Colonic mucosa (tissue), 4 donors: ENCODE measurements at places on chromosomes 13 and 19. TPM values are rescaled to one million over a fixed set of nuclear protein-coding genes. Genes with fewer than 3 reads are reported as not detected.

DNA sequence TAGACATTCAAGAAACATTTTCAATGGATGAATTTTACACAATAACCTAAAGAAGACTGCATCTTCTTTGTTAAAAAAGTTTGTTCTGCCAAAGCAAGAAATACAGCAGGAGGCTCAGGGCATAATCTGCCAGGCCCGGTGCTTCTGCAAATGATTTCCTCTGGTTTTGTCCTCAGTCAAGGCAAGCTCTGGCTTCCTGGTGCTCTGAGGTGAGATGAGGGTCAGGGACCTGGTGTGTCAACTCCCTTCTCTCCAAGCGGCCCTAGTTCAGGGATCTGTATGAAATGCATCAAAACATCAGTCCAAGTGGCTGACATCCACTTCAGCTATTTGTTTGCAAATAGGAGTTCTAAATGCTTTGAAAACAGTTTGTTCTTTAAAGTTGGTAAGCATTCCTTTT, 31.6 kb downstream of the LACC1 start:
- no peak for DNase-seq

DNA sequence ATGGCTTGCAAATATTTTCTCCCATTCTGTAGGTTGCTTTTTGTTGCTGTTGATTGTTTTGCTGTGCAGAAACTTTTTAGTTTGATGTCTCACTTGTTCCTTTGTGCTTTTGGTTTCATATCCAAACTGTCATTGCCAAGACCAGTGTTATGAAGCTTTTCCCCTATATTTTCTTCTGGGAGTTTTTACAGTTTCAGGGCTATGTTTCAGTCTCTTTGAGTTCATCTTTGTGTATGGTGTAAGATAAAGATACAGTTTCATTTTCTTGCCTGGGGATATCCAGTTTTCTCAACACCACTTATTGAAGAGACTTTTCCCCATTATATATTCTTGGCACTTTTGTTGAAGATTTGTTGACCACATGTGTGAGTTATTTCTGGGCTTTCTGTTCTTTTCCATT, 139.9 kb downstream of the MRPL57 start:
- no peak for DNase-seq

DNA sequence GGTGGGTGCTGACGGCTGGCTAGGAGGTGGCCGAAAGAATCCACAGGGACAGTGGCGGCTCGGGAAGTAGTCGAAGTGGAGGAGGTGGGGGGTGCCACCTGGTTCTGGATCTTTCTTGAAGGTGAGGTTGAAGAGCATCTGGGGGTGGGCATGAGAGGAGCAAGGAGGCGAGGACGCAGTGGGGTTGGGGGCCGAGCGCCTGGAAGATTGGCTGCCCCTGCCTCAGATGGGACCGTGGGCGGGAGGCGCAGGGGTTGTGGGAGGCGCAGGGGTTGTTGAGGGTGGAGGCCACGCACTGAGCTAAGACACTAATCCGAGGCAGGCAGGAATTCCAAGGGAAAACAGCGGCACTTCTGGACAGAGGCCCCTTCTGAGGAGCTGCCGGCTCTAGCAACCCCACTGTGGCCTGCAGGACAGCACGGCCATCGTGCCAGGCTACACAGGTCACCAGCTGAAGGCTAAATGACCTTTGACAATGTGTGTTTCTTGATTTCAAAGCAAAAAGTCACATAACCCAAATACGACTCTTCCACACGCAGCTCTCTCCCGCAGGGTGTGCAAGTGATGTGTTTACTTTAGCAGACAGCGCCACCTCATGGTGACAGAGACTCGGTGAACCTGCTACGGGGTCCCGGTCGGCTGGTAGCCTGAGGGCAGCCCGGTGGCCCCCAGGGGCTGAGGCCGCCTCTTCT, 44.1 kb upstream of the RANBP3 start:
- DNase-seq, result peak; percentile 80

GRCh38 chr13:20550799-20551198, 16.2 kb upstream of the IFT88 start:
- DNase-seq, result no peak

Gene ZNF90
- total RNA-seq, result 3.4 TPM

- no peak for DNase-seq
Observed at GRCh38 chr19:55519451-55520311, 17.3 kb downstream of the SBK2 start.

Gene TBXA2R
- 1.5 TPM for total RNA-seq

GRCh38 chr13:36288794-36289391, 8.7 kb downstream of the CCDC169 start:
- DNase-seq, result no peak

DNA sequence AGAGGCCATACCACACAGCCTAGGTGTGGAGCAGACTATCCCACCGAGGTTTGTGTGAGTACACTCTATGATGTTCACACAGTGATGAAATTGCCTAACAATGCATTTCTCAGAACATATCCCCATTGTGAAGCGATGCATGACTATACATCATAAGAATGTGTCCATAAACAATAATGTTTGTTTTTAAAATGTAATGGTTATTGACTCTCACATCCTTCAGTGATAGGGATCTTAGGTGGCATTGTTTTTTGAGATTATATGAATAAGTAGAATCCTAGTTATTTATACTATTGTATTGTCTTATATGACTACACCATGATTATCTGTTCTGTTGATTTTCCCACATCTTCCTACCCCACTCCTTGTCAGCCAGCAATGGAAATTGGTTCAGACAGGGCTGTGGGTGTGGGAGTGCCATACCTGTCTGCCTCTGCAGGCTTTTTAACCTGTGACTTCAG, 13.6 kb downstream of the CCNA1 start:
- DNase-seq, result no peak

DNA sequence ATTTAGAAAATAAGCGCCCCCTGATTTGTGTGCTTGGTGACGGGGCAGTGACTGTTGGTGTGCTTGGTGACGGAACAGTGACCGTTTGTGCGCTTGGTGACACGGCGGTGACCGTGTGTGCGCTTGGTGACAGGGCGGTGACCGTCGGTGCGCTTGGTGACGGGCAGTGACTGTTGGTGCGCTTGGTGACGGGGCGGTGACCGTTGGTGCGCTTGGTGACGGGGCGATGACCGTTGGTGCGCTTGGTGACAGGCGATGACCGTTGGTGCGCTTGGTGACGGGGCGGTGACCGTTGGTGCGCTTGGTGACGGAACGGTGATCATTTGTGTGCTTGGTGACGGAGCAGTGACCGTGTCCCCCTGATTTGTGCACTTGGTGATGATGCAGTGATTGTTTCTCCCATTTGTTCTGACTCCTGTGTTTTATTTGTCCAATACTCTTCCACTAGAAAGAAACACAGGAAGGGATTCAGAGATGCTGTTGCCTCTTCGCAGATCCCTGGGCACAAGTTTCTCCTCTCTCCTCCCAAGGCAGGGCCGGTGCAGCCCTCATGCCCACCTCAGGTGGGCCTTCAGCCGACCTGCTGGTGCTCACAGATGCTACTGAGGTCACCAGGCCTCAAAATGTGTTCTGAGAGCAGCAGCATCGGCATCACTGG, 128.3 kb downstream of the ATP11A start:
- DNase-seq, result no peak

DNA sequence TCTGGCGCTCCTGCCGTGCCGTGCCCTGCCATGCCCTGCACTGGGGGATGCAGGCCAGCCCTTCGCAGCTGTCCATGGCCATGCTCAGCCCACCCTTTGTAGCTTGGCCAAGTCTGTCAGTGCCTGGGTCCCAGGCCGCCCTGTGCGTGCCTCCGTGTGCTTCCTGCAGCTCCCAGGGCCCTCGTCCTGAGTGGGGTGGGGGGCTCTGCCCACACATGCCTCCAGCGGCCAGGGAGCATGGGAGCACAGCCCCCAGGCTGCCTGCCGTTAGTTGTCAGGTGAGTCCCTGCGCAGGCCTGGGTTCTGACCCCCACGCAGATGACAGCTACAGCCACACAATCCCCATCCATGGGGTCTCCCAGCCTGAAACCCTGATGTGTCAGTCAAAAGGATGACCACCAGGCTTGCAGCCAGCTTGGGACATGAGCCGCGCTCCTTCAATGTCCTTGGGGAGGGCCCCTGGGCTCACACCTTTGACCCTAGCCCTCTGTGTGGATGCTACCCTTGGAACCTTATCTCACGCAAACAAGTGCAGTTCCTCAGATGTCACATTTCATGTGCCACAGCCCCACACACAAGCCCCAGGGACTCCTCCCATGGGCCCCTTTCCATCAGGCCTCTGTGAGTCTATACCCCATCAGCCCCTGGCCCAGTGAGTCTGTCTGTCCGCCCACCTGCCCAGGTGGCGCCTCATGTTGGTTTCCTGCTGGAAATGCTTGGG, 24.5 kb downstream of the TMED1 start:
- no peak for DNase-seq

GRCh38 chr13:98496479-98496791, 80.5 kb downstream of the STK24 start:
- DNase-seq, result no peak

GRCh38 chr19:2047449-2048103, 3.5 kb downstream of the MKNK2 start:
- DNase-seq, result peak; percentile 66

- DNase-seq, result no peak
Observed at GRCh38 chr19:49344505-49345423, 9.6 kb downstream of the CD37 start.

DNA sequence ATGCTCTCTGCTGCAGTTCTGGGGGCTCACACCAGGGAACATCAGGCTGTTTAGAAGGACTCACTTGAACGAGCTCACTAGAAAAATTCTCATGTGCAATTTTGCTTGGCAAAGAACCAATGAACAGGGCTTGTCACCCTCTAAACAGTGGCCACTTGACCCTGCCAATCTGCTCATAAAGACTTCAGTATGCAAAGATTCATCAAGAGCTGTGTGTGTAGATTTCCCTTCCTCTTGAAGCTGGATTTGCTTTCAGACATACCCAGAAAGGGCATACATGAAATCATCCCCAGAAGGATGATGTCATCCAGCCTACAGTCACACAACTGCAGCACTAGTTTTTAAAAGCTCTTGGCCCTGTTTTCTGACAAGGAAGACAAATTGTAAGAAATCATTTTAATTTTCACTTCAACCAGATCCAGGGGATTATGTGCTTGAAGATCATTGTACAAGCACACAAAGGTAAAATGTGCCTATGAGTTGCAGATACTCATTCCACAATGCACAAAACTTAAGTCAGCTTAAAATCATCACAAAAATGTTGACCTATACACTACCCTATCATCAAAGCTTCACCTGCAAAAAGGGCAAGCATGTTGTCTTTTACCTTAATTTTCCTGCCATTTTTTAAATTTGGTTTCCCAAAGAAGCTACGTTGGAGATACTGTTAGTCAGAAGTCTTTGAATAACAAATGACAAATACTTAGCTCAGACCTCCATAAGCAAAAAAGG, 5.2 kb upstream of the STK24 start:
- no peak for DNase-seq

- no peak for DNase-seq
Observed at GRCh38 chr13:45441633-45442032, 23.1 kb upstream of the COG3 start.

Gene KIR3DL2
- total RNA-seq, result not detected

DNA sequence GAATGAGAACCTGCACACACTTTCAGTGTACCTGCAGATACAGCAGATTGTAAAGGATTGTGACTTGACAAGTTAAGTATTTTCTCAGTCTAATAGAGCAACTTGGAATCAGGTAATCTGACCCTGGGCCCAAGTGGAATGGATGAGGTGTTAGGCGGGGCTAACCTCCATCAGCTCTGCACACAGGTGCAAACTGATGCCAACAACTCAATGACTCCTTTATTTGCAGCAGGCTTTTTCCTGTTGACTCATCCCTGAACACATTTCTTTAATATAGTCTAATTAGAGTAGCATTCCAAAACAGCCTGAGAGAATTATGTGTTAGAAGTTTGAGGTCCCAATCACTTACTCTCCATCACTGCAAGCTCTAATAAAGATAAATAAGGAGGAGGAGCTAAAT, 48.8 kb downstream of the TPT1 start:
- no peak for DNase-seq

GRCh38 chr19:5949792-5950305, 28.1 kb downstream of the RANBP3 start:
- no peak for DNase-seq

DNA sequence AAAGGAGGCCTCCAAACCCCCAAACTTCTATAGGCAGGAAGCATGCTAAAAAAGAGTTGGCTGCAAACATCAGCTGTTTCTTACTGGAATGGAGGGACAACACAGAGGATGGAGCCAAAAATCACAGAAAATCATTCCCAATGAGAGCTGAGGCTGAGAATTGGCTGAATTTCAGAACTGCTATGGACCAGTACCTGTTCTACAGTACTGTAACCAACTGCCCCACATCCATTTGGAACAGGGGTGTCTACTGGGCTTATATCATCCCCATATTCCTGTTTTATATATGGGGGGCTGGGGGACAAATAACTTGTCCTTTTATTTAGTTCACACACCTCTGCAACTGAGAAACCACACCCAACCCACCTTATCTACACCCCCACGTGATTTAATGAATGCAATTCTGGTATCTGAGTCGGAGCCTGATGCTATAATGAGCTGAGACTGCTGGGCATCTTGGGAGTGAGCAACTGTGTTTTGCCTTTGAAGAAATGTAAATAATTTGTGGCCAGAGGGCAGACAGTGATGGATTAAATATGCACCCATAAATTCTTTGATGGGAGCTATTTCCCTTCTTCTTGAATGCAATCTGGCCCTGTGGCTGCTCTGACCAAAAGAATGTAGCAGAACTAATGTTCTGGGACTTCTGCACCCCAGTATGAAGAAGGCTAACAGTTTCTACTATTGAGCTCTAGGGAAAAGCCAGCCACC, 82.6 kb downstream of the TBC1D4 start:
- no peak for DNase-seq

DNA sequence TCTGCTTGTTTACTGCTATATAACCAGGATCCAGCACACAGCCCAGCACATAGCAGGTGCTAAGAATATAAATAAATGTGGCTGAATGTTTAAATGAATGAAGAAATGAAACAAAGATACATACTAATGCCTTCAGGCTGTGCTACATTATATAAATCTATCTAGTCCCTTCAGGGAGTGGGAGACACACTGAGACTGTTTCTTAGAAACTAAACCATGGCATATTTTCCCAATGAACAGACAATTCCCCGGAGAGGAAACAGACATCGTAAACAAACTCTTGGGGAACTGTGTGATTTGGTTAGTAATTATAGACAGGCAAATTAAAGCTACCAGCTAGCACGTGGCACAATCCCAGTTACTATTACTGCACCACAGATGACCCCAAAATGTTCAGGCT, 9.7 kb upstream of the FEM1A start:
- DNase-seq, result no peak

Gene CNFN
- total RNA-seq, result 5.5 TPM
